ENCODE measurements at places on chromosomes 2 and 18. TPM values are rescaled to one million over a fixed set of nuclear protein-coding genes. Genes with fewer than 3 reads are reported as not detected.
A peak's percentile ranks its signal among the peaks of the same experiment; 100 is the strongest.

The HRH4 gene
- not detected for total RNA-seq

DNA sequence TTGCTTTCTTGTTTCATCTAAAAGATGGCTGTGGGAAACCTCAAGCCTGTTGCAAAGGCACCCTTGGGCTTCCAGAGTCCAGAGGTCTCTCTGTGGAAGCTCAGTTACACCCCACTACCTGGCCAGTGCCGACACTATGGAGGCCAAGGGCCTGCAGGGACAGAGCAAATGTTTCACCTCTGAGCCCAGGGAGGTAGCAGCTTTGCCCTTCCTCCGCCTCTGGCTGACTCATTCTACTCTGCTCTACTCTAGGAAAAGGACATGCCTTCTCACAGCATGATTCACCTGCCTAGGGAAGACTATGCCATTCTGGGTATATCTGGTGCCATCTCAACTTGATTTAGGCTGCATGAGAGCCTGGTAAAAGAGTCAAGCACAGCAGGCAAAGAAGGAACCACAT is 12.2 kb downstream of the MYOM1 start:
- no peak for DNase-seq
- peaks cover 12% of the 10 kb centered on the region for H3K4me1 ChIP-seq
- no peak overlapping the region for H3K27ac ChIP-seq

DNA sequence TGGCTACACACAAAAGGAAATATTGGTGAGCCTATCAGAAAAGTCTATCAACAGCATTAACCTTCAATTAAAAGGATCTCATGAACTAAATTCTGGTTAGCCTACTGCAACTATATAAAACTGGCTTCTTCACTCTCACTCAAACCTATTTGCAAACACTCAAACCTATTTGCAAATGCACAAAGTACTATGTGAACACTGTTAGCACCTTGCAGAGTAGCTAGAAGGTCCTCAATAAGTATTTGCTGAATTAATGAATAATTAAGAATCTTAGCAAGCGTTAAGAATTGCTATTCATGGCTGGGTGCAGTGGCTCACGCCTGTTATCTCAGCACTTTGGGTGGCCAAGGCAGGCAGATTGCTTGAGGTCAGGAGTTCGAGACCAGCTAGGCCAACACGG is 150.3 kb downstream of the DTNB start:
- no peaks in the 10 kb centered on the region for H3K27me3 ChIP-seq
- H3K27ac ChIP-seq, result no peak overlapping the region
- no peak for DNase-seq
- H3K36me3 ChIP-seq, result peaks cover 2% of the 10 kb centered on the region

GRCh38 chr2:234615643-234616356 is 118.9 kb upstream of the ARL4C start:
- no peaks in the 10 kb centered on the region for H3K27me3 ChIP-seq
- H3K4me3 ChIP-seq, result no peak overlapping the region
- H3K27ac ChIP-seq, result no peak overlapping the region
- no peaks in the 10 kb centered on the region for H3K4me1 ChIP-seq

DNA sequence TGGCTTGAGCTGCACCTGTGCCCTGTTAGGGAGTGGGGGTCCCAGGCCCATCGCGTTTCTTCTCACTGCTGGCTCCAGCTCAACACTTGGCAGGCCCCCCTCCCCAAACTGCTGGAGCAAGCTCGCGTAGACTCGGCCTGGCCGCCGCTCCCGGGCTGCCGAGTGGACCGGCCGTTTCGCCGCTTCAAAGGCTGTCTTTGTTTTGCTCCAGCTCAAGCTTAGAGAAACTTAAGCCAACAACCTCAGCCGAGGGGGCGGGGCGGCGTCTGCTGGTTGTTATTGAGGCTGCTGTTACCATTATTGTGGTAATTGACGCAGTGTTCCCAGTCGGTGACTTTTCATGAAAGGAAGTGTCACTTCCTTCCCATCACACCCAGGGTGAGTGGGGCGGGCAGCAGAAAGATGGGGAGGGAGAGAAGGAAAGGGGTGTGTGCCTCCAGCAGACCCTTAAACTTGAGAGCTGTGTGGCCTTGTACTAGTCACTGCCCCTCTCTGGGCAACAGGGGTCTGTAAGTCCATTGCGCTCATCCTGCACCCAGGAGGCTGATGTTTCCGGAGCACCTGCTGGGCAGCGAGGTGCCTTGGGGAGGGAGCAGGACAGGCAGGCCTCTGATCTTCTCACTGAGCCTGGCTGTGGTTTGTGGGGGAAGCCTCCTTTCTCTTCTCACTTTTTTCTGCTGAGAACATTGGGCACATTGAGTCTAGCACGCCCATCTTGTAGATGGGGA is 2.1 kb downstream of the ARID5A start:
- H3K27me3 ChIP-seq, result peaks cover 41% of the 10 kb centered on the region
- H3K27ac ChIP-seq, result no peak overlapping the region
- H3K4me3 ChIP-seq, result peak overlapping the region; percentile 58

DNA sequence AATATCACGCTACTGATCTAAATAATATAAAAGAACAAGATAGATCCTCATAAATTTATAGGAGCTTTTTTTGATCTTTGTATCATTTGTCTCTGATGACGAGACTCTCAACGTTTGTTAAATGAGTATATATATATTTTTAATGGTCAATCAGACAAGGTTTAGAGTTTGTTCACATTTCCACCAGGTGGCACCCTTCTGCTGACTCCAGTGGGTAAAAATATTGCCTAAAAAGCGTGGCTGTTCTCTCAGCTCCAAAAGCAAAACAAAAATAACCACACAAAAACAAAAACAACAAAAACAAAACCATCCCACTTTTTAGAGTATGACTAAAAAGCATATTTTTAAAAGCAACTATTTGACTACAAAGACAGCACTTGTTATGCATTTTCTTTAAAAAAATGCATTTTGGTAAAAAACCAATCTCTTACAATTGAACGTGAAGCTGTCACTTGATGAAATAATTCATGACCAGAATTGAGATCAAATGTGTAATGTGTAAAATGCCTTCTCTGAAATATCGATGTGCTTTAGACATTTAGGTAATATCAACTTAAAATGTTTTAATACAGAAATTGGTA is 723.2 kb downstream of the DPP10 start:
- peaks cover 23% of the 10 kb centered on the region for H3K27me3 ChIP-seq
- H3K36me3 ChIP-seq, result peaks cover 2% of the 10 kb centered on the region
- peaks cover 41% of the 10 kb centered on the region for H3K4me1 ChIP-seq
- no peak for DNase-seq
- no peak overlapping the region for H3K27ac ChIP-seq
- no peak overlapping the region for H3K4me3 ChIP-seq

The SCYGR5 gene
- not detected for total RNA-seq

- peaks cover 40% of the 10 kb centered on the region for H3K4me1 ChIP-seq
- H3K27me3 ChIP-seq, result peaks cover 8% of the 10 kb centered on the region
- no peaks in the 10 kb centered on the region for H3K36me3 ChIP-seq
Measured at GRCh38 chr18:59633961-59634485, 63.2 kb downstream of the CCBE1 start.

DNA sequence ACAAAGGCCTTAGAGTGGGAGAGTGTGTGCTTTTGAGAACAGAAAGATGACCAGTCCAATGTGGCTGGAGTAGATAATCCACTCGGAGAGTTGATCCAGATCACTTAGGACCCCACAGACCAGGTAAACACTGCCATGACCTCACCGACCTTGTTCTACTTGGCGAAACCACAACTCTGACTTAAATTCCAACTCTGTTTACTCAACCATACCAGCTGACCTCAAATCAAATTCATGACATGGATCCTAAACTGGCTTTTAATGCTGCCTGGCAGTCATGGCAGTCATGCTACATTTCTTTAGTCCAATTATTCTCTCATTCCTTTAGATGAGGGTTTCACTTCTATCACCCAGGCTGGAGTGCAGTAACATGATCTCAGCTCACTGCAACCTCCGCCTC is 347.1 kb upstream of the FAM98A start:
- H3K36me3 ChIP-seq, result no peaks in the 10 kb centered on the region
- H3K4me1 ChIP-seq, result no peaks in the 10 kb centered on the region
- no peaks in the 10 kb centered on the region for H3K27me3 ChIP-seq
- no peak for DNase-seq

DNA sequence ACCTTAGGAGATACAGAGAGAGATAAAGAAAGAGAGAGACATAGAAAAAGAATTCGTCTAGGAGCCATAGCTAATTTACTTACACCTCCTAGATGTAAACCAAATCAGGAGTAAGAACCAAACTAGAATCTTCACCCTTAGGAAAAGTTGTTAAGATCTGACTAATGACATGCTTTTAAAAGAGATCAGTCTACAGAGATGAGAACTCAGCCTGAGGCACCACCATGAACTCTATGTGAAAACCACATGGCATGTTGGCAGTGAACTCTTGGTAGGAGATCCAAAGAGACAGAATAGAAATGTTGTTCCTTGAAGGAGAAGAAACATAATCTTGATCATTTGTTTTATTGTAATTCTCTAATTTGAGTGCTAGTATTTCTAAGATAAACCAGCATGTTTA is 585.4 kb upstream of the ID2 start:
- H3K27ac ChIP-seq, result no peak overlapping the region
- DNase-seq, result no peak
- H3K27me3 ChIP-seq, result no peaks in the 10 kb centered on the region

- H3K27ac ChIP-seq, result no peak overlapping the region
- no peak overlapping the region for H3K4me3 ChIP-seq
- peaks cover 8% of the 10 kb centered on the region for H3K4me1 ChIP-seq
Measured at GRCh38 chr2:29729401-29729800, 192.0 kb downstream of the ALK start.

DNA sequence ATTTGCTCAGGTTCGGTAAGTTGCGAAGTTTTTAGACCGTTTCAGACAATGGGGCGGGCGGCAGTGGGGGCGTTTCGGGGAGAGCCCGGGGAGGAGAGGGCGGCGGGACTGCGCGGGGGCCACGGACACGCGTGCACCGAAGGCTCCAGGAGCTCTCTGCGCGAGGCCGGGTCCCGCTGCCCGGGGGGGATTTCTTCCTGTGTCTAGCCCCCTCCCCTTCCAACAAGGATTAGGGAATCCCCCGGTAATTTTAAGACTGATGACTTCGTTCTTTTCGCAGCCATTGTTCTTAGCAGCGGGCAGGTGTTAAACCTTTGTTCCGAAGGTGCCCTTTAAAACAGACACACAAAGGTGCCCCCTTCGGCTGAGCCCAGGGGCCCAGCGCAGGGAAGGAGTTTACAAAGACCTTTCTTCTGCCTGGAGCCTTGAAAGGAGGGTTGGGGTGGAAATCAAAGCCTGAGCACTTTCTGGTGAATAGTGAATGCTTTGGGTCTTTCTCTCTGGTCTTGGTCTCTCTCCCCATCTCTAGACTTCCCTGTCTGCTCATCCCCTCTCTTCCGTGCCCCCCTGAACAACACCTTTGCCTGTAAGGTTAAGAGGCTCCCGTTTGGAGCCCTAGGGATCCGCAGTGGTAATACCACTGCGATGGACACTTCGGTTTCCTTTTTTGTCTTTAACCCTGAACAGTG is 2.1 kb downstream of the TRIB2 start:
- H3K36me3 ChIP-seq, result peaks cover 4% of the 10 kb centered on the region
- no peak for DNase-seq
- H3K4me1 ChIP-seq, result peaks cover 57% of the 10 kb centered on the region
- H3K4me3 ChIP-seq, result peak overlapping the region; percentile 93
- H3K27me3 ChIP-seq, result peaks cover 2% of the 10 kb centered on the region
- peak overlapping the region; percentile 79 for H3K27ac ChIP-seq

- peaks cover 32% of the 10 kb centered on the region for H3K36me3 ChIP-seq
- no peaks in the 10 kb centered on the region for H3K27me3 ChIP-seq
- DNase-seq, result no peak
- no peak overlapping the region for H3K4me3 ChIP-seq
Measured at GRCh38 chr2:215314896-215315295, 3.0 kb downstream of the ATIC start.

DNA sequence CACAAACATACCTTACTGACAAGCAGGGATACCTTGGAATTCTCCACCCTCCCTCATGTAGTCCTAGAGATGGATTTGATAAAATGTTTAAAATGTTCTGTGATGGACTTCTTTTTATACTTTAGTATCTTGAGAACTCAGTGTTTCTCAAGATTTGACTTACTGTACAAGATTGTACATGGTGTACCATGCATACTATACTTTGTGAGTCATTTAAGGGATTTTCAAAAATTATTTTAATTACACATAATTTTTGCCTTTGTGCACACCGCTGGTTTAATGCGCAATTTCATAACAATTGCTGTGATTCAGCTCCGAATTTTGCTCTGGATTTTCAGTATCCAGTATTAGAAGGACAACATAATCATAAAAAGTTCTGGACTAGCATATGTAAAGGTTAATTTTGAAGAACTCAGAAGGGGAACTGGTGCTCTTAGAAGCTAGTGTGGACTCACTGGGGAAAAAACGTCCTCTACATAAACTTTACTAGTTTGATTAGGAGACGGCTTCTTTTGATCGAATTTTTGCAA is 78.6 kb upstream of the ACSL3 start:
- H3K27me3 ChIP-seq, result no peaks in the 10 kb centered on the region
- H3K4me3 ChIP-seq, result no peak overlapping the region
- peaks cover 10% of the 10 kb centered on the region for H3K4me1 ChIP-seq
- H3K27ac ChIP-seq, result no peak overlapping the region

GRCh38 chr2:187461294-187462261 is 13.5 kb upstream of the CALCRL start:
- H3K4me3 ChIP-seq, result no peak overlapping the region
- no peak for DNase-seq
- peaks cover 6% of the 10 kb centered on the region for H3K36me3 ChIP-seq
- peaks cover 5% of the 10 kb centered on the region for H3K4me1 ChIP-seq
- no peak overlapping the region for H3K27ac ChIP-seq

The CHRNG gene
- not detected for total RNA-seq

- peak overlapping the region; percentile 22 for H3K4me3 ChIP-seq
- H3K36me3 ChIP-seq, result no peaks in the 10 kb centered on the region
- H3K27me3 ChIP-seq, result no peaks in the 10 kb centered on the region
- peak overlapping the region; percentile 89 for H3K27ac ChIP-seq
- H3K4me1 ChIP-seq, result peaks cover 66% of the 10 kb centered on the region
Measured at GRCh38 chr18:55405893-55406406, 182.0 kb downstream of the TCF4 start.

DNA sequence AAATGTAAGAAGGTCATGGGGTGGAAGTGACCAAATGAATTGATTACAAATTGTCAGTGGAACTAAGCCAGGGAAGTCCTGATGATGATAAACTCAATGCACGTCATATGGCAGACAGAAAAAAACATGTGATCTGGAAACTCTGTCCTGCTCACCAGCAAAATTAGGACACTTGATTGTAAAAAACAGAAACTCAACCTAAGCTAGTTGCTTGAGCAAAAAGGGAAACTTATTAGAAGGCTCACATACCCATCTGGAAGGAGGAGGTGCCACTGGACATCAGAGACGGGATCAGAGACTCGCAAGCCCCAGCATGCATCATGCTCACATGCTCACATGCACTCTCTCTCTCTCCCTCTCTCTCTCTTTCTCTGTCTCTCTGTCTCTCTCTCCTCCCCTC is 96.8 kb downstream of the SP3 start:
- peaks cover 30% of the 10 kb centered on the region for H3K4me1 ChIP-seq
- DNase-seq, result no peak
- no peaks in the 10 kb centered on the region for H3K27me3 ChIP-seq
- no peak overlapping the region for H3K27ac ChIP-seq

DNA sequence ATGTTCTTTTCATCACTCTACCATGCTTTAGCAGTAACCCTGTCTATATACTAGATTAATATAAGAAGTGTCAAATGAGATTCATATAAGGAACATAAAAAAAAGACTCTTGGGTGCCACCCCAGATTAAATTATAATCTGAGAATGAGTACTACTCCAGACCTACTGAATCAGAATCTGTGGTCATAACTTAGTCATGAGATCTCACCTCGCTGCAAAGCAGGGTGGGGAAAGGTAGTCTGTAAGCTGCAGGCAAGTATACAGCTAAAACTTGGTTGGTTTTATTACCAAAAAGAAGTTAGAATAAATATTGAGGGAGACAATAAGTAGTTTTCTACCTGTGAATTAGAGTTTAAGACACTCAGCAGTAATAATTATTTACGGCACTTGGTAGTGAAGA is 175.6 kb downstream of the PARD3B start:
- H3K27ac ChIP-seq, result no peak overlapping the region
- H3K27me3 ChIP-seq, result no peaks in the 10 kb centered on the region
- no peaks in the 10 kb centered on the region for H3K4me1 ChIP-seq

The PID1 gene
- 2.1 TPM for total RNA-seq

Data from mesothelial cell of epicardium (in vitro differentiated cells).